Glomerular endothelial cell (primary cell): ENCODE measurements at places on chromosomes 2 and 18.

- no peak for DNase-seq
These were observed 29.6 kb upstream of the ALPP start for GRCh38 chr2:232348936-232349335.

- DNase-seq: no peak
These were observed 1.3 kb upstream of the PSMD14 start for GRCh38 chr2:161306919-161307318.

DNA sequence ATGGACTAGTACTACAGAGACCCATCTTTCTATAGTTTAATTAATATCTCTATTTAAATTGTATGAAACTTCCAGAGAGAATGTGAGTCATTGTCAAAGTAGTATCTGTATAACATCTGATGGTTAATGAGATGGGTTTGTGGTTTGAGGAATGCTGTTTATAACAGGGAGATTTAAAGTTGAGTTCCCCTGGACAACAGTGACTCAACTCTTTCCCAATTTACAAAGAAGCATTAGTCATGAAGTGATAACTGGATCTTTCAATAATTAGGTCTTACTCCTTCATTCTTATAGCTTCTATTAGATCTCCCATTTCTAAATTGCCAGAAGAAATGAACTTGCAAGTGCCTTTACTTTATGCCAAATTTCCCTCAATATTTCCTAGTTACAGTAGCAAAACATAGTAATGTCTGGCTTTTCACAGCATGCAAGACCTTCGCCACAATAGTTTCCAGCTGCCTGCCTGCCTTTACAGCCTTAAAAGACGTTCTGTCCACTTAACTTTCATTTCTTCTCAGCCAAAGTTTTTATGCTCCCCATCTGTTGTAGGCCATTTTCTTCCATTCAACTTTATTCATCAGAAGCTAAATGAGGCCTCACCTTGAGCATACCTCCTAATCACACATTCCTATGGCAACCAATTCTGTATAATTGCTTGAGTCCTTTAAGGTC is 47.7 kb upstream of the WDR75 start:
- no peak for DNase-seq

- DNase-seq: no peak
These were observed 221.7 kb downstream of the SOX11 start for GRCh38 chr2:5913711-5914395.

DNA sequence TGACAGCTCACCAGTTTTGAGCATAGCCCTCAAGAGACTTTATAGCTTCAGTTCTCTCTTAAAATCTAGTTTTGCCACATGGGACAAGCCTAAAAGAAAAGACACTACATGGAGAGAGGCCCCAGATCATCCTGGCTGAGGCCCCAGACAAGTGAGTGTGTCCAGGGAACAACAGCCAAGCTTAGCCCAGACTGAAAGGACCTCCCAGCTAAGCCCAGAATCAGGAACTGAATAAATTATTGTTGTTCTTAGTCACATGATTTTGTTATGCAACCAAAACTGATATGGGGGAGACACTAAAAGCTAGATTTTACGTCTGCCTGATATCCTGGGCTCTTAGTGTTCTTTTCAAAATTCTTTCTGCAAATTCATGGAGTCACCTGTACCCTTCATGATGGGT is 29.3 kb upstream of the LBH start:
- no peak for DNase-seq

DNA sequence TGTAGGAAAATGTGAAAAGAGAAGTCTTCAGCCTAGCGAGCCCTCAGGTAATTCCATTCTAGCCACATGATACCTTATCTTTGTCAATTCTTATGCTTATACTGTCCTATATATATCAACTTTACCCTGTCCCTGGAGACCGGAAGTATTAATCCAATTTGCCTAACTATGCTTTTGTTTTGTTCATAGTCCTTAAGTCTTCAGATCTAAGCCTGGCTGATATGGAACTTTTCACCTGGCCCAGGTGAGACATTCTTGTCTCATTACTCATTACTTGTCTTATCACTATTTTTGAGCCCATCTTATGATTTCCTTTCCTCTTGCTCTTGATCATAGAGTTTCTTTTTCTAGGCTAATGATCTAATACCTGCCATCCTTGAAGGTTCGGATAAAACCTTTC is 194.1 kb upstream of the FANCL start:
- DNase-seq: no peak

DNA sequence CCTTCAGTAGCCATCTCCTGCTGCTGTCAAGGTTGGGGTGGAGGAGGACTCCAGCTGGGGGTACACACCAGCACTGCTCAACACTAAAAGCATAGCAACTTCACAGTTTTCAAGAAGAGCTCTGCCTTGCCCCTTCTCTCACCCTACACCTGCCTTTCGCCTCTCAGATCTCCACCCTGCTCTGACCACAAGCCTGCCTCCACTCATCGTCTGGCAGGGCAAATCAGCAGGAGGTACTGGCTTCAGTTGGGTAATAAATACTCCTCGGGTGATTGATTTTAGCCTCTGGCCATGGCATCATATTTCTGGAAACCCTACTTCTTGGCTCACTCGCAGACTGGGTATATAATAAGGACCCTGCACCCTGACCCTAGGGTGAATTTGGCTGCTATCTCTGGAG is 3.1 kb upstream of the PRKAG3 start:
- DNase-seq: no peak

- no peak for DNase-seq
These were observed 34.3 kb upstream of the SNORC start for GRCh38 chr2:232835687-232836208.

- DNase-seq: no peak
These were observed 131.6 kb upstream of the DNAJC10 start for GRCh38 chr2:182584462-182584861.

DNA sequence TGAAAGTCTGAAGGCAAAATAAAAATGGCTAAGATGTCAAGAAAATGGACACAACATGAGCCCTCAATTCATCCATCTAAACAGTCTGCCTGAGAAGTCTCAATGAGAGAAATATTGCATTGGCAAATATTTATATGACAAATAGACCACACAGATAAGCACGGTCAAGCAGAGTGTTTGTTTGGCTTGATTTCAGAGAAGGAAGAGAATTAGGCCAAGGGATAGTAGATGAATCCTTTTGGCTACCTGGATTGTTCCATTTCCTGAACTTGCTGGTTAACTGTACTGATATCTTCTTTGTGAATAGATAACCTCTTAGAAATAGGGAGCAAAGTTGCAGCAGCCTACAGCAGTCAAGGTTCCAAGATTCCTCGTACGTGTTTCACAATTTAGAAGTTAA is 129.6 kb downstream of the RBMS1 start:
- DNase-seq: no peak

- DNase-seq: no peak
These were observed 2.6 kb downstream of the HS6ST1 start for GRCh38 chr2:128315829-128316776.

DNA sequence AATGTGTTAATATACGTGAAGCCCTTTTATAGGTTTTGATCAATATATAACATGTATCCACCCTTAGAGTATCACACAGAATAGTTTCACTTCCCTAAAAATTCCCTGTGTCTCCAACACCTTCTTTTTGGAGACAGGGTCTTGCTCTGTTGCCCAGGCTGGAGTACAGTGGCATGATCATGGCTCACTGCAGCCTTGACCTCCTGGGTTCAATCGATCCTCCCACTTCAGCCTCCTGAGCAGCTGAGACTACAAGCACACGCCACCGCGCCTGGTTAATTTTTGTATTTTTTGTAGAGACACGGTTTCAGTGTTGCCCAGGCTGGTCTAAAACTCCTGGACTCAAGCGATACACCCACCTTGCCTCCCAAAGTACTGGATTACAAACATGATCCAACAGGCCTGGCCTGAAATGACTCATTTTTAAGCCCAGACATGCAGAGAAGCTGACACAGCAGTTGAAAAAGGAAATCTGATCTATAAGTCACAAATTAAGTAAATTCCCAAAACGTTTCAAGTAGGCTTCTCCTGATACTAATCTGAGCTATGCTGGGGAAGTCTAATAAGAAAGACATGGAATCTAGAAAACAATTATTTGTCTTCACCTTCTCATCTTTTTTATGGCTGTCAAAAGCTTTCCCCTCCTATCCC is 2.9 kb downstream of the DUSP11 start:
- DNase-seq: no peak

- DNase-seq: no peak
These were observed 175.8 kb downstream of the SLC8A1 start for GRCh38 chr2:40276076-40276475.

GRCh38 chr18:7727361-7728076 is 160.4 kb downstream of the PTPRM start:
- DNase-seq: no peak

DNA sequence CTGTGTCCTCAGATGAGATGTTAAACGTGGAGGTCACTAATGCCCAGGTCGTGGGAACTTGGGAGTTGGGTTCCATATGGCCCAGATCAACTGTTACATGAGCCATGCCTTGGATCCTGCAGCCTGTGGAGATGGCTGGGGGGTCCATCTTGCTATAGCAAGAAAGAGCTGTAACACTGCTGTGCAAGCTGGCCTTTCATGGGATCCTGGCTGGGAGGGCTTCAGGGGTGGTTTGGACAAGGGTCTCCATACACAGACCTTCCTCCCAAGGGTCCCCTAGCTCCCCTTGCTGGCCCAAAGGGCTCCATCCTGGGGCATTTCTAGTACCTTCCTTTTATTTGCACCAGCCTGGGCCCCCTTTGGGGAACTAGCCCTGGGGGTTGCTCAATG is 337.7 kb downstream of the DYSF start:
- no peak for DNase-seq

DNA sequence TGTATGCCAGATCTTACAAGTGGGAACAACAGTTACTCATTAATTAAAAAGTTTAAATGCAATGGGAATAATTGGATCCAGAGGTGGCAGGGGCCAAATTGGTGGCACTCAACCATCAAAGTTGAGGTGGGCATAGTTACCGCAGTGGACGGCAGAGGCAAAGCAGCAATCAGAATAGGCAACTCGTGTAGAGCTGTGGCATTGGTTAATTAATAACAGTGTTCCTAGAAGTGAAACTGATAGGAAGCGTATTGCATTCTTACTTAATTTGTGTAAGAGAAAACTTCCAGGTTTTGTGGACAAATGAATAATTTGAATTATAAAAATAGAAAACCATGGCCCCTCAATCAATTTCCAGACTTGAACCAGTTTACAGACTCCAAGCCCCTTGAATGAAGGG is 1068.2 kb upstream of the ACVR2A start:
- no peak for DNase-seq

DNA sequence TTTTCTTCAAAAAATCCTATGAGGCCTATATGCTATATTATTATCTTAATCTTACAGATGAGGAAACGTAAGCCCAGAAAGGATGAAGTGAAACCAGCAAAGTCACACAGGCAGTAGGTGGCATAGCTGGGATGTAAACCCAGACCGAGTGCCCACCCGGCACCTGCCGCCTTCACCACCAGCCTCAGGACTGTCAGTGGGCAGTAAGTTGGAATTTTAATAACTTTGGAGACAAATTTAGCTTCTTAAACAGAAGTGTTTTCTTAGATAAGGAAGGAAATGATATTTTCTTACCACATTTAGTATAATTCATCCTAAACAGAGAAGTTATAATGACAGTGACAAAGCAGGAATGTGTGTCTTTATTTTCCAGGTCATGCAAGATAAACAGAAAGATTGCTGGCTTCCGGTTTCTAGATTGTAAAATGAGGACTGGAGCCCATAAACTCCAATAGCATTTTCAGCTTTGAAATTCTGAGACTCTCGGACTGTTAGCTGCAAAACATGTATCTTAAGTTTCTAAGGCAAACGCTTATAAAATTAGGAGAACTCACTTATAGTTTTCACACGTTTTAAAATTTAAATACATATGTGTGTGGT is 59.3 kb downstream of the CD8B2 start:
- DNase-seq: no peak

- no peak for DNase-seq
These were observed 24.0 kb upstream of the ATP5MC3 start for GRCh38 chr2:175205523-175205922.

GRCh38 chr2:49240608-49241007 is 86.3 kb upstream of the FSHR start:
- no peak for DNase-seq

DNA sequence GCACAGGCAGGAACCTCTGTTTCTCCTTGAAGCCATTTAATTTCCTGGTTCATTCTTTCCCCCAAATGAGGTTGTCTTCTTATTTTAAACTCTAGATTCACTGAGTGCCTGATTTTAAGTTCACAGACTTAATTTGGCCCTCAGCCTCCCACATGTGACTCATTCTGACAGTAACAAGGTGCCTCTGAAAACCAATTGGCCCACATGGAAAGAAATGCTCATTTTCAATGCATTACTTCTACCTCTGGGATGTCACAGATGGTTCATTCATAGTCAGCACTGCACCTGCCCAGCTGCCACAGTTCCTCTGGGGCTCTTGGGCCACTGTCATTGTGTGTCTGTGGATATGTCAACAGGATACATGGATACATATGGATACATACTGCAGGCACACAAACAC is 140.4 kb upstream of the CAPN13 start:
- no peak for DNase-seq

DNA sequence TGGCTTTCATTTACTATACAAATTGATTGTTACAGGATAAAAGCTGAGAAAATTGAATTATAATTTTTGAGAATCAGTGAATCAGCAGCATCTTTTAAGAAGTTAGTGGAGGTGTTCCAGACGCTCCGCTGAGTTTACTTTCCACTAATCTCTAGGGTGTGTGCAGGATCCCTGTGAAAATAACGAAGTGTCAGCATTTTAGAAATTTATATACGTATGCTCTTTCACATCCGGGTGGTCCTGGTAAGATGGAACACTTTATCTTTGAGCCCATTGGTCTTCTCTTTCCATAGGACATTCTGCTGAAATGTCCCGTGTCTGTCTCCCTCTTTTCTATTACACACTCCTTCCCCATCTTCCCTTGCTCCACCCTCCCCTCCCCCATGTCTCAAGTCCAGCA is 268.6 kb upstream of the LRRTM1 start:
- DNase-seq: no peak

DNA sequence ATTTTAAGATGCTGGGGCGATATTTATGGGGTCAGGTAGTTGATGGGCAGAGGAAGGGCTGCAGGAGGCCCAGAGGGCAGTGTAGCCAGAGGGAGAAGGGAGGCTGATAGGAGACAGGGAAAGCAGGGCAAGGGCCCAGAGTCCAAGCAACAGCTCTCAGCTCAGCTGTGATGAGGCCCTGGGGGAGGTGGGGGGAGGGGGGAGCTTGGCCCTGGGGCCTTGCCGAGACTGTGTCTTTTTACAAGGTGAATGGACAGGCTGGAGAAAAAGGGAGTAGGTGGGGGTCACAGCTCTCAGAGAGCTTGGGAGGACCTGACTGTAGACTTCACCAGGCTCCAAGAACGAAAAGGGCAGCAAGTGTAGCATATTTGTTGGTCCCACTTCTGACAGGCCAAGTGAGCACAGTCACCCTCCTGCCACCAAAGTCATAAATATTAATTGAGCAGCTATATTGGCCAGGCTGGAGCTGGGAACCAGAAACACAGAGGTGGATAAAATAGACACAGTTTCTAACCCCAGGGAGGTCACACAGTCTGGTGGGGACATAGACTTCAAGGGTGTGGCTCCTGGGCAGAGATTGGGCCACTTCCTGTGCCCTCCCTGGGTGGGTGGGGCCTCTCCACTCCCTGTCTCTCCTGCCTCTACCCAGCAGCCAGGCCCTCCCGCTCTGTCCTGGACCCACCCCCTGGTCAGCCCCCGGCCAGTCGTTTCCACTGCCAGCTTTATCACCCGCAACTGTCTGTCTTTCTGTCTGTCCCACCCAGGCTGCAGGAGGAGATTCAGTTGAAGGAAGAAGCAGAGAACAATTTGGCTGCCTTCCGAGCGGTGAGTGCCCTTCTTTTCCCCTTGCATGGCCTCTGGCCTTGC is 1.4 kb downstream of the DES start:
- DNase-seq: no peak
